ENCODE measurements at places on chromosomes 1 and 21.

DNA sequence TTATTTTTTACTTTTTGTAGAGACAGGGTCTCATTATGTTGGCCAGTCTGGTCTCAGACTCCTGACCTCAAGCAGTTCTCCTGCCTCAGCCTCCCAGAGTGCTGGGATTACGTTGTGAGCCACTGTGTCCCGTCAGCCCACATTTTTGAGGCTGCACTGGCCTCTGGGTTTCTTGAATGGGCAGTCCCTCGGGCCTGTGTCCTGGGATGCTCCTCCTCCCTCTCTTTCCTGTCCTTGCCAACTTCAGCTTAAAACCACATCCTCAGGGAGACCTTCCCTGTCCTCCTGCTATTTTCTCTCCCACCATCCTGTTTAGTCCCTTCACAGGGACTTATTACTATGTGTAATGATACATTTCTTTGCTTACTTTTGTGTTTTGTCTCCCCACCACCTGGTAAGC, 31.4 kb upstream of the LYST start:
- no peak for DNase-seq

DNA sequence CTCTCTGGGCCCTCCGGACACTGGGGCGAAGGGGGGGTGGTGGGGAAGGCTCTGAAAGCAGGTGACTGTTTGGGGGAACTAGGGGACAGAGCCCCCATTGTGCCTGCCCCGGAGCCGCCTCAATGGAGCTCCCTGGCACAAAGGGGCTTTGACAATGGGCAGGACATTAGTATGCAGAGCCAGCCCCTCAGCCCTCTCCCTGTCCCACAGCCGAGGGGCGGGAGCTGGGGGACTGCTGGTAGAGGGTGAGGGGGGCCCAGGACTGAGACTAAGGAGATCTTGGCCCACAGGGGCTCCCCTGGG, 7.8 kb downstream of the KCNJ10 start:
- DNase-seq, result no peak

DNA sequence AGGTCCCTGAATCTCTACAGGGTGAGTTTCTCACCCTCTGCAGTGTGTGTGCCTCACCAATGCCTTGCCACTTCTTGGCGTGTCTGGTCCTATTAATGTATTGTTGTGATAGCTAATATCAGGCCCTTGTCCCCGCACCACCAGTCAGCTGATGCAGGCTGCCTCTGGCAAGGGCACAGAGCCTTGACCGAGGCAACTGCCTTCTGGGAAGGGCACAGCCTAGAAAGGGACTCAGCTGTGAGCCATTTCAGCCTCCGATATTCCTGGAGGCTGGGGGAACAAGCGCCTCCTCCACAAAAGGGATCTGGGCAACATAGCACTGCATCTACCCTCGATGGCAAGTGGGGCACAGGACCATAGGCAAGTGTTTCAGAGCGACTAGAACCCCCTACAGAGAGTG, 27.0 kb downstream of the IL10RB start:
- DNase-seq, result no peak

GRCh38 chr1:76781447-76781846, 85.8 kb upstream of the ST6GALNAC5 start:
- no peak for DNase-seq

GRCh38 chr1:243508303-243508713, 252.5 kb downstream of the SDCCAG8 start:
- DNase-seq, result no peak
